ENCODE measurements at places on chromosomes 7 and 10. TPM values are rescaled to one million over a fixed set of nuclear protein-coding genes. Genes with fewer than 3 reads are reported as not detected.

DNA sequence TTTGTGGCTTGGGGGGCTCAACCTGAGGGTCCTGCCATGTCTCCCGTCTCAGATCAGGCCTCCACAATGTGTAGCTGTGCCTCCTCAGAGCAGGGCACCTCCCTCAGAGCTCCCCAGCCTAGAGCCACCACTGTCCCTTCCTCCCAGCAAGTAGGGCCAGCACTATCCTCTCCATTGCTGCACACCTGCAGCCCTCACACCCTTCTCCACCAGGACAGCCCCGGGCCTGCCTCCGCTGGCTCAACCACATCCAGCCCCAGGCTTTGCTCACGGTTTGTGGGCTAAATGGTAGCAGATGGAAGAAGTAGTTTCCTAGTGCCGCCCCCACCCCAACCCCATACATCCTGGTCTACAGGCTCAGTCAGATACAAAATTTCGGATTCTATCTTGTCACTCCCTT, 10.1 kb downstream of the NFKB2 start:
- no peaks in the 10 kb centered on the region for H3K36me3 ChIP-seq
- no peak overlapping the region for H3K27ac ChIP-seq

DNA sequence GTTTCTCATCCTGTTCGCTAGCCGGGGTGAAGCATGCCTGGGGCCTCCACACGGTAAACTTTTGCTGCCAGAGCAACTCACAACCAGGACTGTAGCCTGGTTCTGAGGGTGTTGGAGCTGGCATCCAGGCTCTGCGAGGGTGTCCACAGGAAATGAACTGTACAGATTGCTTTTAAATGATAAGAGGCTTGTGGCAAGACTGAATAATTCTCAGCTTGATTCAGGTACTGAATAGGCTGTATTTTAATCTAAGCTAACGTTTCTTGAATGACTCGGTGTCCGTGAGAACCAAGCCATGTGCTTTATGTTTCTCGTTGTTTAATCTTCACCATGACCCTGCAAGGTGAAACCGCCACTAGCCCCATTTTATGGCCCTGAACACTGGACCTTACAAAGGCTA, 49.3 kb downstream of the EEPD1 start:
- DNase-seq = no peak
- H3K36me3 ChIP-seq = no peaks in the 10 kb centered on the region
- no peaks in the 10 kb centered on the region for H3K4me1 ChIP-seq
- H3K27ac ChIP-seq = no peak overlapping the region
- H3K4me3 ChIP-seq = no peak overlapping the region
- H3K27me3 ChIP-seq = no peaks in the 10 kb centered on the region

DNA sequence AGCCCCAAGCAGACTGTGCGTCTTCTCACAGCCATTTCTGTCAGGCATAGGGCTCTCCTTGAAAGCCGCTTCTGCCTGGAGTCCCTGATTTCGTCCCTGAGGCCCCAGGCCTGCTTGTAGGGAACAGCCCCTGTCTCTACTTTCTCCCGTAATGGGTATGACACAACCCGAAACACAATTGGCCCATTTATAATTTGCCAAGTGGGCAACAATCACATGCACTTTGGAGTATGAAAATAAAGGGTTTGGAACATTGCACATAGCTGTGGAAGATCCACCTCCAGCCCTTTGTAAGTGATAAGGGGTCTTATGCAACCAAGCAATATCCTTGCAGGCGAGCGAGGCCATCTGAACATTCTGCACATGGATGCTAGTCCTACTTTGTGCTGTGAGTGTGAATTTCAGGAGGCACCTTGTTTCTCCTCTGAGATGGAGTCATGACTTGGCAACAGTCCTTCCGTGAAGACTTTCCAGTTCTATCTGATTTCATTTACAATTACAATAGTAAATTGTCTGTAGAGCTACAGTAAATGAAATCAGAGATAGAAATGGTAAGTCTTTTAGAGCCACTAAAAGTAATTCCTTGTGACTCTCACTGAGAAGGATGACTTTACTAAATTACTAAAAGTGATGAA, 141.5 kb downstream of the CUBN start:
- peaks cover 12% of the 10 kb centered on the region for H3K4me1 ChIP-seq
- H3K27ac ChIP-seq = no peak overlapping the region
- no peaks in the 10 kb centered on the region for H3K36me3 ChIP-seq

- H3K36me3 ChIP-seq = no peaks in the 10 kb centered on the region
- no peaks in the 10 kb centered on the region for H3K27me3 ChIP-seq
- DNase-seq = no peak
- no peak overlapping the region for H3K4me3 ChIP-seq
- no peaks in the 10 kb centered on the region for H3K4me1 ChIP-seq
- H3K27ac ChIP-seq = no peak overlapping the region
These were observed 19.0 kb downstream of the ADCYAP1R1 start for GRCh38 chr7:31070991-31071644.

GRCh38 chr7:39525926-39526325, 40.3 kb upstream of the YAE1 start:
- H3K27ac ChIP-seq = no peak overlapping the region
- no peak overlapping the region for H3K4me3 ChIP-seq
- no peaks in the 10 kb centered on the region for H3K36me3 ChIP-seq
- no peaks in the 10 kb centered on the region for H3K27me3 ChIP-seq
- DNase-seq = no peak

GRCh38 chr10:129027906-129028305, 439.1 kb upstream of the MGMT start:
- H3K27me3 ChIP-seq = no peaks in the 10 kb centered on the region
- no peak overlapping the region for H3K4me3 ChIP-seq
- peaks cover 24% of the 10 kb centered on the region for H3K4me1 ChIP-seq
- H3K27ac ChIP-seq = no peak overlapping the region

DNA sequence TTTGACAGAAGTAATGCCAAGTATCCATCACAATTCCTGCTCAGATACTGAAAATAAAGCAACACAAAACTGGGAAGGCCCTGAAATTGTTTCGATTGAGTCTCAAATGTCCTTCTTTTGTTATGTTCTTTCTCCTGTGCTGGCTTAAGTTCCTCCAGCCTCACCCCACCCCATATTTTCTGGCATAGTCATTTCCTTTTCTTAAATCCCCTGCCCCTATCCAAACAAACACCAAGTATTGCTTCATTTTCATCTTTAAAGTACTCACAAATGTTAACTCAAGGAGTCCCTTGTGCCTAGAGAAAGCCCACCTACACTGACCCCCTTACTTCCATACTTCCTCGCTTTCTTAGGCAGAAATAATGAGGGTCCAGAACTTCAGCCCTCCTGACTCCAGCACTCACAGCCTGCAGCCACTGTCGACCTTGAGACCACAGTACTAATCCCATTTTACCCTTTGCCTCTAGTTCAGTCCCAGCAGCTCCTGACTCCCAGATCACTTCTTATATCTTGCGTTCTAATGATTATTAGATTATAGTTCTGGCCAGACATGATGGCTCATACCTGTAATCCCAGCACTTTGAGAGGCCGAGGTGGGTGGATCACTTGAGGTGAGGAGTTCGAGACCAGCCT, 73.2 kb upstream of the ST8SIA6 start:
- peak overlapping the region; percentile 88 for H3K27ac ChIP-seq
- H3K4me1 ChIP-seq = peaks cover 14% of the 10 kb centered on the region
- H3K36me3 ChIP-seq = no peaks in the 10 kb centered on the region
- no peak overlapping the region for H3K4me3 ChIP-seq
- H3K27me3 ChIP-seq = no peaks in the 10 kb centered on the region

WDFY4 gene
- not detected for total RNA-seq

AKR1D1 gene
- total RNA-seq = not detected

SPDYE2 gene
- not detected for total RNA-seq

Data from GM23338 (cell line).